Adrenal gland (tissue), 19 donors: ENCODE measurements at places on chromosomes 5 and 9. TPM values are rescaled to one million over a fixed set of nuclear protein-coding genes. Genes with fewer than 3 reads are reported as not detected.
A peak's percentile ranks its signal among the peaks of the same experiment; 100 is the strongest.

The PCDHGC5 gene
- total RNA-seq, result 1.9 TPM

The PLEKHG4B gene
- 0.10 TPM for total RNA-seq

The SLC6A18 gene
- total RNA-seq, result not detected

The DNAH5 gene
- 1.4 TPM for total RNA-seq

The PITX1 gene
- 1.4 TPM for total RNA-seq

- H3K4me3 ChIP-seq, result no peak overlapping the region
- no peak for DNase-seq
- H3K27me3 ChIP-seq, result no peaks in the 10 kb centered on the region
- no peaks in the 10 kb centered on the region for H3K4me1 ChIP-seq
- no peak overlapping the region for H3K27ac ChIP-seq
Measured at GRCh38 chr5:31568302-31568835, 36.3 kb downstream of the C5orf22 start.

DNA sequence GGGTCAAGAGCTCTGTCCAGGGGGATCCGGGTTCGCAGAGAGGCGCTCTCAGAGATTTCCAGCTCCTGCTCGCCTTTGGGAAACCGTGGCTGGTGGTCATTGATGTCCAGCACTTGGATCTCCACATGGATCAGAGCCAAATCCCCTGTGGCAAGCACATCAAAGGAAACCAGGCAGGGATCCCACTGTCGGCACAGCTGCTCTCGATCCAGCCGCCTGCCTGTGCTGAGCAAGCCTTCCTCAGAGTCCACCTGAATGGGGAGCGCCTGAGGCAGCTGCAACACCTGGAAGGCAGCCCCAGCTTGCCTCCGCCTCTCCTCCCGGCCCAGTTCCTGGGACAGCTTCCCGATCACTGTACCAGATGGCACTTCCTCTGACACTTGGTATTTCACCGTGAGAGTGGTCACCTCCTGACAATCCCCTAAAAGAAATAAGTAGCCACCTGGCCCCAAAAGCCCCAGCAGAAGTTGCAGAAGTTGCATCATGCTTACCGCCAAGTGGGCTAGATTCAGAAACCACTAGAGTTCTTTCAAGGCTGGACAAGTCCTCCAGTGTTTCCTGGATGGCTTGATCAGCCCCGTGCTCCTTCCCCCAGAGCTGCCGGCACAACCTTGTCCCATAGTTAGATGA lies 520 bp downstream of the PCDH12 start:
- H3K4me1 ChIP-seq, result peaks cover 12% of the 10 kb centered on the region
- H3K27ac ChIP-seq, result peak overlapping the region; percentile 9
- no peak for DNase-seq
- no peaks in the 10 kb centered on the region for H3K27me3 ChIP-seq
- peak overlapping the region; percentile 20 for H3K4me3 ChIP-seq

DNA sequence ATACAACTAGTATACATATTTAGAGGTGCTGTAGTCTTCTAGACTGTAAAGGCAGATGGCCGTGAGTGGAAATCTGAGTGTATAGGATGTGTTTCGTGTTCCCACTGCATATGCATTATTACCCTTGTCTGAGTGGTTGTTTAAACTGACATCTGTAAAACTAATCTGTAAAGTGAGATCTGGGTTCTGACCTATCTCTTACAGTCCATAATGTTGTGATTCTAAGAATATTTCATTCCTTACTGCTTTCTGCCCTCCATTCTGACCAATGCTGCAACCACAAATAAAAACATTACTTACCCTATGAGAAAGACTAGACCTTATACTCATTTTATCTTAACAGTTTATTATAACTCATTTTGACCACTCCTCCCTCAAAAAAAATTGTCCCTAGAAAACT lies 47.6 kb upstream of the MACIR start:
- no peaks in the 10 kb centered on the region for H3K36me3 ChIP-seq
- no peak overlapping the region for H3K4me3 ChIP-seq
- no peaks in the 10 kb centered on the region for H3K27me3 ChIP-seq
- DNase-seq, result no peak
- H3K4me1 ChIP-seq, result no peaks in the 10 kb centered on the region

GRCh38 chr5:95283022-95283615 lies 1.8 kb downstream of the MCTP1 start:
- peaks cover 7% of the 10 kb centered on the region for H3K4me1 ChIP-seq
- peaks cover 35% of the 10 kb centered on the region for H3K27me3 ChIP-seq
- no peak overlapping the region for H3K4me3 ChIP-seq

- peak overlapping the region; percentile 89 for H3K27ac ChIP-seq
- no peak for DNase-seq
- H3K36me3 ChIP-seq, result no peaks in the 10 kb centered on the region
- no peaks in the 10 kb centered on the region for H3K27me3 ChIP-seq
- H3K4me3 ChIP-seq, result no peak overlapping the region
Measured at GRCh38 chr9:127540664-127541041, 71.4 kb upstream of the STXBP1 start.

GRCh38 chr5:38453921-38454320 lies 102.5 kb downstream of the LIFR start:
- no peaks in the 10 kb centered on the region for H3K4me1 ChIP-seq
- H3K36me3 ChIP-seq, result no peaks in the 10 kb centered on the region
- no peak overlapping the region for H3K4me3 ChIP-seq
- H3K27ac ChIP-seq, result no peak overlapping the region
- DNase-seq, result no peak
- peaks cover 7% of the 10 kb centered on the region for H3K27me3 ChIP-seq

- no peaks in the 10 kb centered on the region for H3K4me1 ChIP-seq
- H3K4me3 ChIP-seq, result no peak overlapping the region
- no peak for DNase-seq
- no peaks in the 10 kb centered on the region for H3K27me3 ChIP-seq
- H3K27ac ChIP-seq, result no peak overlapping the region
- H3K36me3 ChIP-seq, result no peaks in the 10 kb centered on the region
Measured at GRCh38 chr9:99351647-99352046, 129.6 kb downstream of the SEC61B start.

GRCh38 chr5:81553567-81554212 lies 159.8 kb upstream of the ACOT12 start:
- H3K4me1 ChIP-seq, result no peaks in the 10 kb centered on the region
- H3K4me3 ChIP-seq, result no peak overlapping the region
- no peaks in the 10 kb centered on the region for H3K36me3 ChIP-seq
- no peak overlapping the region for H3K27ac ChIP-seq

GRCh38 chr5:110510146-110510545 lies 216.3 kb downstream of the TMEM232 start:
- no peaks in the 10 kb centered on the region for H3K4me1 ChIP-seq
- H3K27ac ChIP-seq, result no peak overlapping the region
- no peak overlapping the region for H3K4me3 ChIP-seq

DNA sequence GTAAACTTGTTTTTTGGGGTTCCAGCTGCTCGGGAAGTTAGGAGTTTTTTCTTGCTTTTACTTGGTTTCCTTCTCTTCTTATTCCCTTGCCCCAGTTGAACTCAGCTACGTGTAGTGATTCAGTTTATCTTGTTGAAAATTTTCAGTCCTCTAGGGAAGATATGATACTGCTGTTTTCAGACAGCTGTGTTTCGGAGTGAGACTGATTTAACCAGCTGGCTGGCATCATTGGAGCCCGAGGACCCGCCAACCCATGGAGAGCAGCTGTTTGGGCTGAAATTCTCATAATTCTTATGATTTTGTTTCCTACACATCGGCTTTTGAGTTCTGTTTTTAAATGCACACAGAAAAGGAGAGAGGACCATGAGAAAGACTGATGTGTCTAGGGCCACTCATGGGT lies 271.5 kb downstream of the NR3C1 start:
- H3K4me1 ChIP-seq, result peaks cover 34% of the 10 kb centered on the region
- no peak for DNase-seq
- no peak overlapping the region for H3K4me3 ChIP-seq
- H3K36me3 ChIP-seq, result no peaks in the 10 kb centered on the region
- no peaks in the 10 kb centered on the region for H3K27me3 ChIP-seq
- H3K27ac ChIP-seq, result no peak overlapping the region
